Fibroblast of pulmonary artery (primary cell): ENCODE measurements at places on chromosomes 4 and X.

- no peak for DNase-seq
Measured at GRCh38 chrX:31136144-31136611, 64.3 kb upstream of the FTHL17 start.

GRCh38 chr4:119508281-119508680, 120.3 kb downstream of the PDE5A start:
- no peak for DNase-seq

DNA sequence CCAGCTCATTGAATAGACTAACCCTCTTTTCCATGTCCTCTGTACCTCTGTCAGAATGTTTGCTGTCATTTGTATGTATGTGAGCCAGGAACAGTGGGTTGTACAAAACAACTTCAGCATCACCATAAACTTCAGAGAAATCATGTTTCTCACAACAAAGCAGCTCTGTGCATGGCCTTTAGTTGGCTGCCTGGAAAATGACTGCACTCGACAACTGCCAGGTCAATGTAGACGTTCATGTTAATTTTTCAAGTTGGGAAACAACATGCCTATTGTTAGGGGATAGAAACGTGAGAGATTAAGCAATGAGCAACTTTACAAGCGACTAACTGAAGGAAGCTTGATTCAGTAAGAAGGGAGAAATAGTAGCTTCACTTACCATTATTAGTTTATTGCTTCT, 17.9 kb upstream of the CXCL11 start:
- peak; percentile 16 for DNase-seq

DNA sequence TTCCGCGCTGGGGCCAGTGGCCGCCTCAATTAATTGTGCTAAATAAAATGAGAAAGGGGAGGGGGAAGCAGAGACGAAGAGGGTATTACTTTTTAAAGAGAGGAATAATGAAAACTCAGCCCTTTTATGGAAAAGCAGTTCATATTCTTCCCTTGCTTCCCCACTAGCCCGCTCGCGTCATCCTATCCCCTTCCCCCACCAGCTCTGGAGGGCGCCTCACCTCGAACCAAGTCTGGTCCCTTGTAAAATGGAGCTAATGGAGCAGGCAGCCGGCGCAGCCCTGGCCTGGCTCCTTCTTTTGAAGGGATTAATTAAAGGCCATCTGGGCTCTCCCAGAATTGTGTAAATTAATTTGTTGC, 511 bp upstream of the NKX6-1 start:
- no peak for DNase-seq

- DNase-seq = peak; percentile 69
Measured at GRCh38 chrX:147884958-147885357, 26.8 kb upstream of the FMR1 start.

DNA sequence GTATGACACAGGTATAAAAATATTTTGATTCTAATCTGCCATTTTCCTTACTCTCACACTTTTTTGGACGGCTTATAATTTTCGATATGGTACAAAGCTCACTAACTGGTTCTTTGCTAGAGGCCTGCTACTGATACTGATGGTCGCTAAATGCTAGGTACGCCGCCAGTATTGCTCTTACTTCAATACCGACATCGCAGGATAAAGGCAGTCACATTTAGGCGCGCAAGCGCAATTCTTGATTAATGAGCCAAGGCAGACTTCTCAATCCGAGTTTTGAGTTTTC, 557 bp upstream of the USP38 start:
- DNase-seq = no peak

DNA sequence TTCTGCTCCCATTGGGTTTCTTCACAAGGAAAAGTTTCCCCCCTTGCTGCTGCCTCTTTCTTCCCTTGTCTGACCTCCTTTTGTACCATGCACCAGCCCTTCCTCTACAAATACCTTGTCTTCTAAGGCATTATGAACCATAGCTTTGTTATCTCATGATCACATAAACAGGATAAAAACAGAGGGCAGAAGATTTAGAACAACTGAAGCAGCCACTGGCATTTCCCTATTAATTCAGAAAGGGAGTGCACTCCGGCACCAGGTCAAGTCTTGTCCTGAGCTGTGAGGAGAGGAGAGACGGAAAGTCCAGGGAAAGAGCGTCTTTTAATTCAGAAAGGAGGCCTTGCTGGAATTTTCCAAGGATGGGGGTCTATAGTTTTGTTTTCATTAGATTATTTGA, 281.7 kb downstream of the RCHY1 start:
- no peak for DNase-seq

GRCh38 chrX:65933085-65933589, 106.7 kb downstream of the VSIG4 start:
- no peak for DNase-seq

DNA sequence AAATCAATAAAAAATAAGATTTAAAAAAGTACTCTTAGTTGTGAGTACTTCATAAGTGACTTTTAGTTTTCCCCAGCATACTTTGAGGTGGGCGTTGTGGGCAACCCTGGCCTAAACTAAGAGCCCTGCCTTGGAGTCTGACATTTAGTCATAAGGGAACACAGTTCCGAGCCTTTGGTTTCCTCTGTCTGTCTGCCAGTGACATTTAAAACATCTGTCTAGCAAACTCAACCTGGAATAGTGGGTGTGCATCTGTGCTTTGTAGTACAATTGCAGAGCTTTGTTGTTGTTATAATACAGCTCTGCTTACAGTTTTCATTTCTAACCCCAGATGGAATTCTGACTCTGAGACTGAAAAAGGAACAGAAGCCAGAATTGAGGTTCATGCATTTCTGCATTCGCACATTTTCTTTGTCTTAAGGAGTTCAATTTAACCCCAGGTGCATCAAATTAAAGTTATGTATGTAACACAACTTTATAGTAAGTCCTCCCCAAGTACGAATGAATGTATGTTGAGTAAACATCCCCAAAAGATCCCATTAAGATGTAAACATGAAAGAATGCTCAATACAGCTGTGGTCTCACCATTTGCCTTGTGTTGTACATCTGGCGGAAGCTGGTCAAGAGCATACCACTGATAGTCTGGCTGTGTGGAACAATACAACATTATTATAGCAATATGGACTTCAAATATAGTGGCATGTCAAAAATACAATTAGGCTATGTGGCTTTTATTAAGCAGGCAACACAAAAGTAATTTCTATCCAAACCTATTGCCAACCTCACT, 25.9 kb downstream of the TNIP3 start:
- DNase-seq = no peak

DNA sequence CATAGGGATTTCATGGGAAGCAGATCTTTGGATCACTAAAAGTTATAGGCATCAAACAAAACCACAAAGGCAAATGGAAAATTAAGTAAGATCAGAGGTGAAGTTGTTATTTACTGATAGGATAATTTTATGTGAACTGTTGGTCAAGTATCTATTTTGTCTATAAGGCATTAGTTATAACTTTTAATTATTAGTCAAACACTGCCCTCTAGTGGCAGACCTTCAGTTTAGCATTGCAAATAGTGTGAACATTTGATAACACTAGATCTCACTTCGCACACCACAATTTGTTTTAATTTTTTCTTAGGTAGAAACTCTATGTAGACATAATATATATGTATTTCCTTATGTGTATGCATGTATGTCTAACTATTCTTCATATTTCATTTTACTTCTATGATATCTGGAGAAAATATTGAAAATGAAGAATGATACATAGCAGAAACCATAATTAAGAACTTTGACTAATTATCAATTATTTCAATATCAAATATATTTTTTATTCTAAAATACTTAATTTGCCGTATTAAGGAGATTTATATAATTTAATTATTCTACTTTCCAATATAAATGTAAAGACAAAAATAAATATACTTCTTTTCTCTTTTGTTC, 214.5 kb upstream of the TACR3 start:
- peak; percentile 61 for DNase-seq

- DNase-seq = no peak
Measured at GRCh38 chrX:133215747-133216146, 2.4 kb downstream of the TFDP3 start.

- DNase-seq = no peak
Measured at GRCh38 chr4:10009861-10010500, 11.3 kb downstream of the SLC2A9 start.

DNA sequence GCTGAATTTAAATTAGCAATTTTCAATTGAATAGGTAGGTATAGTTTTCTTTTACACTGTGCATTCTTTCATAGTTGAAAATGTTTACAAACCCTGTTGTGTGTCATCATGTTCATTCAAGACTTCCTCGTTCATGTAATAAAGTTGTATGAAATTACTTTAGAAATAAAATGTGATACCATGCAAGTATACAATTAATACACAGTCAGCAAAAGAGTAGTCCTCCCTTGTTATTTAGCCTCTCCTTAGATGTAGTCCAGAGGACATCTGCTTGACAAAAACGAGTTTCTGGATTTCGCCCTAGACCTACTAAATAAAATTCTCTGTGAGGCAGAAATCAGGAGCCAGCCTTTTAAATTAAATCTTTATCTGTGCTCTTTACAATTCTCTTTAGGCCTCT, 231.6 kb downstream of the CXXC4 start:
- no peak for DNase-seq

GRCh38 chr4:587671-588350, 11.7 kb upstream of the TMEM271 start:
- no peak for DNase-seq

- peak; percentile 72 for DNase-seq
Measured at GRCh38 chr4:93764639-93765246, 63.8 kb upstream of the ATOH1 start.

DNA sequence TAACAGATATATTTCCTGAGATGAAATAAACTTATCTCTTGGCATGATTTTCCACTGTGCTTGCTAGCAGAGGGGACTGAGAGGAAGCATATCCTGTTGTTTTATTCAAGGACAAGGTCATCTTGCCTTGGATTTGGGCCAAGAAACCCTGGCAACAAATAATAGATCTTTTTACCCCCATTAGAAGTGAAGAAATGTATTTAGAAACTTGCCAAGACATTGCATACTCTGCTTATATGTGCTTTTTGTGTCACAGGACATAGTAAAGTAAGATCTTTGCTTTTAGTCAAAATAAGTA, 170.2 kb downstream of the RAPGEF2 start:
- peak; percentile 81 for DNase-seq

DNA sequence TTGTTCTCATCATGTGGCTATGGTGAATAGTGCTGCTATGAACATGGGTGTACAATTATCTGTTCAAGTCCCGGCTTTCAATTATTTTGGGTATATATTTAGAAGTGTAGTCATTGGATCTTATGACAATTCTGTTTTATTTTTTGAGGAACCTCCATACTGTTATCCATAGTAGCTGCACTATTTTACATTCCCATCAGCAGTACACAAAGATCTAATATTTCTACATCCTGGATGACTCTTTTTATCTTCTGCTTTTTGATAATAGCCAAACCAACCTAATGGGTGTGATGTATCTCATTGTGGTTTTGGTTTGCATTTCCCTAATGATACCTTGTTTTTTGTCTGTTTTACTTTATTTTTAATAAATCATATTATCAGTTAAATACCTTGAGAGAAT, 12.9 kb upstream of the IL13RA1 start:
- DNase-seq = no peak

DNA sequence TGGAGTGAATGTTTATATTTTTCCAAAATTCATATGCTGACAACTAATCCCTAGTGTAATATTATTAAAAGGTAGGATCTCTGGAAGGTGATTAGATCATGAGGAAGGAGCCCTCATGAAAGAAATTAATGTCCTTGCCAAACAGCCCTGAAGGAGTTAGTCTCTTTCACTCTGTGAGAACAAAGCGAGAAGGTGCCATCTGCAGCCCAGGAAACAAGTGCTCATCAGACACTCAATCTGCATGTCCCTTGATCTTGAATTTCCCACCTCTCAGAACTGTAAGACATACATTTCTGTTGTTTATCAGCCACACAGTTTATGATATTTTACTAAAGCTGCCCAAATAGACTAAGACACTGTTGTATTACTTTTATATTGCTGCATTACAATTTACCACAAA, 1283.4 kb downstream of the PCDH7 start:
- no peak for DNase-seq

DNA sequence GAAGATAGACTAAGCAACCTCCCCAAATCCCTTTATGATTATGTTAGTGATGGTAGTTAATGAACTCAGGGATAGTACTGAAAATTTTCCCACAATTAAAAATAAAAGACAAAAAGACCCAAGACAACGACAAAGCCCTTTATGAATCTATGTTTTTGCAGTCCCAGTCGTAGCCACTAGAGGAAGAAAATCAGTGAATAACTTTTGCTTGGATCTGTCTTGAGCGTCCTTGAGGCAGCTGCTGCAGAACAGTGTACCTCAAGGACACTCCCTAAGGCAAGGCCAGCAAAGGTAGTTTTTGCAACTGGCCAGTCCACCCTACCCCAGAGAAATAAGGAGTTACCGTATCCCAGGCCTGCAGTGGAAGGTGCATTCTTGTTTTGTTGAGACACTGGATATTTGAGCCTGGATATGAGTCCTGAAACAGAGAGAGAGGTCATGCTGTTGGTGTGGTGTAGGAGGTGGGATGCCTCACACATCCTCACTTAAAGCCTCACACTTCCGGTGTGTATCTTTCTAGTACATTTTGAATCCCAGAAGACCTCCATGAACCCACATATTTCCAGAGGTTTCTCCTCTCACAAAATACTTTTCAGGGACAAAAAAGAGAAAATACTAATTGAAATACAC, 8.7 kb upstream of the TIMM8A start:
- peak; percentile 25 for DNase-seq

GRCh38 chr4:85368240-85368639, 106.7 kb upstream of the ARHGAP24 start:
- no peak for DNase-seq

- no peak for DNase-seq
Measured at GRCh38 chr4:40389986-40390385, 54.9 kb downstream of the CHRNA9 start.

DNA sequence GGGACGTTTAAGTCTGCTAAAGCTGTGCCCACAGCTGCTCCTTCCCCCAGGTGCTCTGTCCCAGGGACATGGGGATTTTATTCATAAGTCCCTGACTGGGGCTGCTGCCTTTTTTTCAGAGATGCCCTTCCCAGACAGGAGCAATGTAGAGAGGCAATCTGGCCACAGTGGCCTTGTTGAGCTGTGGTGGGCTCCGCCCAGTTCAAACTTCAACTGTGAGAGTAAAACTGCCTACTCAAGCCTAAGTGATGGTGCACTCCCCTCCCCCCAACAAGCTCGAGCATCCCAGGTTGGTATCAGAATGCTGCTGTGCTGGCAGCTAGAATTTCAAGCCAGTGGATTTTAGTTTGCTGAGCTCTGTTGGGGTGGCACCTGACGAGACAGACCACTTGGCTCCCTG, 1371.4 kb downstream of the ADGRL3 start:
- DNase-seq = no peak

- DNase-seq = no peak
Measured at GRCh38 chr4:185086053-185086452, 57.0 kb upstream of the SLC25A4 start.

- DNase-seq = no peak
Measured at GRCh38 chrX:20789103-20789502, 522.4 kb upstream of the RPS6KA3 start.

DNA sequence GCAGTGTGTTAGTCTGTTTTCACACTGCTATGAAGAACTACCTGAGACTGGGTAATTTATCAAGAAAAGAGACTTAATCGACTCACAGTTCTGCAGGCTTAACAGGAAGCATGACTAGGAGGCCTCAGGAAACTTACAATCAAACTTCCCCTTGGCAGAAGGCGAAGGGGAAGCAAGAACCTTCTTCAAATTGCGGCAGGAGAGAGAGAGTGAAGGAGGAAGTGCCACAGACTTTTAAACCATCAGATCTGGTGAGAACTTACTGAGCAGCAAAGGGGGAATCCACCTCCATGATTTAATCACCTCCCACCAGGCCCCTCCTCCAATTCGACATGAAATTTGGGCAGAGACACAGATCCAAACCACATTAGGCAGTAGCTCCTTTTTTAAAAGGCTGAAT, 59.2 kb upstream of the LEF1 start:
- no peak for DNase-seq
